ENCODE measurements at places on chromosomes 6 and 20.

DNA sequence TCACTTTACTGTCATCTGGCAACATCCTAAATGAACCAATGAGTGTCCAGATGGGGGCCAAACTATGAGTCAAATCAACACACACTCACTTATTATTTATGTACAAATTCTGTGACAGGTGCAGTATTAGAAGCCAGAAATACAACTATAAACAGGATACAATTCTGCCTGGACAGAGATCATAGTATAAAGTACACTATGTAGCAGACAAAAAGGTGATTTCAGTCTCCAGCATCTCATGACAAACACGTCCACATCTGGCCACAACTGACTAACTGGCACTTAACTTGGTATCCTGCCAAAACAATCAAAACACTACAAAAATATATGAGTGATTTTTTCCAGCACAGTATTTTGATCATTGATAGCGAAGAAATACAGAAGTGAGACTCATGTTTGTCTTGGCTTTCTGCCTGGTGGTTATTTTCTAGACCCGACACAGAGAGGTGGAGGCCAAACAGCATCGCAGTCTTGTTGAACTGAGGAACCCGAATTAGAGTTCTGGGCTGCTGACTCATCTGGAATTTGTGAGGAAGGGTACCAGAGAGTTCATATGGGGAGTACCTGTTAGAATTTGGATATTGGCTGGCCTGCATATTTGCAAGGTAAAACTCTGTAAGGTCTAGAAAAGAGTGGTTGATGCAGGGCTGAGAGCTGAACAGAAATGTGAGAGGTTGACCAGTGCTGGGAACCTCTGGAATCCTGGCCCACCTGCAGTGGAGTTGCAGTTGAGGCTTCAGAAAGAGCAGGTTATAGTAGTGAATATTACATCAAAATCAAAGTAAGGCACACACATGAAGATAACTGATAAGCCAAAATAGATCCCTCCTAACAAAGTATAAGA, 475.2 kb downstream of the PTPRT start:
- DNase-seq = no peak

GRCh38 chr20:2757001-2757400, 43.4 kb downstream of the CPXM1 start:
- no peak for DNase-seq

DNA sequence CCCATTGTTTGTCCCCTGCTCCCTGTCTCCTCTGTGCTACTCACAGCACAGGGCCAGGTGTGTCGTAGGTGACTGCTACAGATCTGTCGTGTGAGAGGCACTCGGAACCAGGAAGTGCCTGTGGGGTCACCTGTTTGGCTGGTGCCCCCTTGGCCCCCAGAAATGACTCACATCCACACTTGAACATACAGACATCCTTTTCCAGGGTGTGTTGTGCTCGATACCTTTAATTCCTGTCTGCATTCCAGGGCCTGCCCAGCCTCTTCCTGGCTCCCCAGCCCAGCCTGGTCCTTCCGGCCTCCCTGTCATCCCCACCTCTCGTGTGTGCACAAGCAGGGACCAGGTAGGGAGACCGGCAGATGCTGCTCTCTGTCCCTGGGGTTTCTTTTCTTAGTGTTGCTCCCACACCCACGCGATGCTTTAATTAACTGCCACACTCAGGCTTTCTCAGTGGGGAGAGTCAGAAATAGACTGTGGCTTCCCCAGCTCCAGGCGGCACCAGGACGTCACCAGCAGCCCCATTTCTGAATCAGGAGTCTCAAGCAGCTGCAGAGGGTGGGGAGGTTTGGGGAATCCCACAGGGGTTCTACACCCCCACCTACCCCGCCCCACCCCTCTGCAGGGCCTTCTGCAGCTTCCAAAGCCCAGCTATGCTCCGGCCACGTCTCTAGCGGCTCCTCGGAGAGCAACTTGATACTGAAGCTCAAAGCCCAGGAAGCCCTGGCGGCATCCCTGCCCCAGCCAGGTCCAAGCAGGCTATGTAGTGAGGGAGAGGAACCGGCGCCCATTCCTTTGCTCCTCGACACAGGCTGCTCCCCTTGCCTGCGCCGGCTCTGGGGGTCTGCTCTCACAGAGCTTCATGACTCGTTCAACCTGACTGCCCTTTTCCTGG, 102.2 kb downstream of the SYCP2 start:
- no peak for DNase-seq

DNA sequence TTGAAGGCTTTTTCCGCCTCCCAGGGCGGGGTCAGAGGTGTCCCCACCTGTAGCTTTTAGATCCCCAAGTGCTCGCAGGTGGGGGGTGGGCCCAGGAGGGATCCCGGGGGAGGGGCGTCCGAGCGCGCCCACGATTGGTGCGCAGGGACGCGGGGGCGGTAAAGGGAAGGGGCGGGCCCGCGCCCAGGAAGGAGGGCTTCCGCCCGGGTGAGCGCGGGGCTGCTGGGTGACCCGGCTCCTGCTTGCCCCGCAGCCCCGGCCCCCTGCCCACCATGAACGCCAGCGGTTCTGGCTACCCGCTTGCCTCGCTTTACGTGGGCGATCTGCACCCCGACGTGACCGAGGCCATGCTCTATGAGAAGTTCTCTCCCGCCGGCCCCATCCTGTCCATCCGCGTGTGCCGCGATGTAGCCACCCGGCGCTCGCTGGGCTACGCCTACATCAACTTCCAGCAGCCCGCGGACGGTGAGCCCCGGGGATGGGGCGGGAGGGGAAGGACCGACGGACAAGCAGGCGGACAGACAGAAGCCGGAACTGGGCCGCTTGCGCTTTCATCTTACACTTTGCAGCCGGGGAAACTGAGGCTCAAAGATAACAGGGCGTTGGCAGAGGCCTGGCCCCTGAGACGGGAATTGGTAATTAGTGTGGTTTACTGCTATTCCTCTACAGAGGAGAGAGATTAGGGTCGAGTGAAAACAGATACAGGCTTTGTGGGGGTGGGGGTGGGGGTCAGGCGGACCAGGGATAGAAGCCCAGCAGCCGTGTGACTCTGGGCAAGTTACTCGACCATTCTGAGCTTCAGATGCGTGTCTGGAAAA, at the start of gene PABPC1L:
Gene PABPC1L (plus strand): TSS at position 189 of the 818 bp plus-strand sequence. CDS start 84 bp downstream, at position 273.
- peak; percentile 22 for DNase-seq

- DNase-seq = no peak
These were observed 6.6 kb downstream of the MOG start for GRCh38 chr6:29663300-29664042.

DNA sequence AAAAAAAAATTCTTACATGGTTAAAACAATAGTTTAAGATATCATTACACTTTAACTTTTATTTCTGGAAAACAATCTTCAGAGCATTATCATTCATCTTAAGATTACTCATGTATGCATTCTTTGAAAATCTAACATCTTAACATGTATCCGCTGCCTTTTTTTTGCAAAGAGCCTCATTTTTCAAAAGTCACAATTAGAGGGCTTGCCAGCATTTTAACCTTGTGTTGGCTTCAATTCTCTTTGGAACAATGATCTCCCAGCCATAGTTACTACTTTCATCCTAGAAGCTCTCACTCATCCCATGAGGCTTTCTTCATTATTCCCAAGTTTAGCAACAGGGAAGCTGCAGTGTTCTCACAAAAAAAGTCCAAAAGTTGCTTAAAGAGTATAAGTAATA, 330.8 kb downstream of the BCKDHB start:
- no peak for DNase-seq

DNA sequence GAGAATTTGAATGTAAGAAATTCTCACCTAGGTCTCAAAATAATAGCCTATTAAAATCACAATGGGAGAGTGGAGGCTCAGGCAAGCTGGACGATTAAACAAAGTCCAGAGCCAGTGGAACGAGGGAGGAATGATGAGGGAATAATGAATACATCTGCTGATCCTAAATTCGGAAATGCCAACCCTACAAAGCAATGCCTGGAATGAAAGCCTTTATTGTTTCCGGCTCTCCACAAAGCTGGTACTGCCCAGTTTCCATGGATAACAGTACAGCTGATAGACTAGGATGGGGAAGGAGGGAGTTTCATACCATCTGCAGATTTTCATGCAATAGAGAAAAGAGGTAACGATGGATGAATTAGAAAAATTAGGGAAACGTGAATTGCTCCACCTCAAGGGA, 356.1 kb downstream of the CBLN4 start:
- DNase-seq = no peak

GRCh38 chr6:111837641-111838500, 35.4 kb downstream of the FYN start:
- DNase-seq = no peak

DNA sequence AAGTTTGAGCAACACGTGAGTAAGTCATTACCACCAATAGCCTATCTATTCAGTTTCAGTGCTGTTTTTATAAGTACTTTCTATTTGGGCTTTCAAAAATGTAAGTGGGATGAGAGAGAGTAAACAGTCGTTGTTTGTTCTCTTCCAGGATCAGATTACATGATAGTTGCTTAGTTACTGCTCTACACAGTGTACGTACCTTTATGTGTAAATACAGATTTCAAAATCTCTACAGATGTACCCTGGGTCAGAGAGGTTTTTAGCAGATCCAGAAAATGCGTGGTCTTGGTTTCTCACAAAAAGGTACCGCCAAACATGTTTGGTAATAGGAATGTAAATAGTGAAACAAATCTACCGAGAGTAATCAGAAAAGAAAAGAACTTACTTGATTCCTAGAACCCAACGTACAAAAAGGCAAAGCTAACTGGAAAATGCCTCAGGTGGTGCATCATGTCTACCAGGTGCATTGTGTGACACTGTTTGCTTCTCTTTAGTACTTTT, 421.1 kb downstream of the BCKDHB start:
- no peak for DNase-seq

- DNase-seq = no peak
These were observed 530.5 kb upstream of the PTCHD4 start for GRCh38 chr6:48641544-48641943.

GRCh38 chr20:47038566-47039560, 144.2 kb downstream of the EYA2 start:
- DNase-seq = no peak

GRCh38 chr6:44078827-44079671, 48.2 kb downstream of the MRPL14 start:
- DNase-seq = no peak

DNA sequence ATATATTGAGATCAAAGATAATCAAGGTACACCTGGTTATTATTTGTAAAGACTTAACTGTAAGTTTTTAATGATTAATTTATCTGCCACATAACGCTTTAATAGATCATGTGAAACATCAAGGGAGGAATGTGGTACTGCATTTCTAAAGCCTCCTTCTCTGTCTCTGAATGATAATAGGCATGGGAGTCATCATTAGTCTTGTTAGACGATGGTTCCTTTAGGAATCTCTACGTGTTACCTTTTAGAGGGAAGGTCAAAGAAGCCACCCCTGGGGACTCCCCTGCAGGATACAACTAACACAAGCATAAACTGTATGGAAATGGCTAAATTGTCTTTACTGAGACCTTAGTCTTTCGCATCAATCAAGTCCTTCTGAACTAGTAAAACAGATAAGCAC, 173.6 kb upstream of the MCHR2 start:
- no peak for DNase-seq

DNA sequence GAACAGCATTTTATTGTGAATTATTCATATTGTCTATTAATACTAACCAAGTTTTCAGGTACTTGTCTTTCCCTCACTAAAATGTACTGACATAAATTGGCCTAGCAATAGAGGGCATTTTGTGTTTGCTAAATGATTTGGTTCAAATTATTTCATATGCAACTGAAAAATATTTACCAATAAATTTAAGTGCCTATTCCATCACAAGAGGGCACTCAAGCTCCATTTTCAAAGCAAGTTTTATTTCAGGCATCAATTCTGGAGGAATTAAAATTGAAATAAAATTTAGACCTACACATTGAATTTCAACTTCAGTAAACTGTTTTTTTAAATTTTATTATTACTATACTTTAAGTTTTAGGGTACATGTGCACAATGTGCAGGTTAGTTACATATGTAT, 114.3 kb upstream of the SYNCRIP start:
- no peak for DNase-seq

DNA sequence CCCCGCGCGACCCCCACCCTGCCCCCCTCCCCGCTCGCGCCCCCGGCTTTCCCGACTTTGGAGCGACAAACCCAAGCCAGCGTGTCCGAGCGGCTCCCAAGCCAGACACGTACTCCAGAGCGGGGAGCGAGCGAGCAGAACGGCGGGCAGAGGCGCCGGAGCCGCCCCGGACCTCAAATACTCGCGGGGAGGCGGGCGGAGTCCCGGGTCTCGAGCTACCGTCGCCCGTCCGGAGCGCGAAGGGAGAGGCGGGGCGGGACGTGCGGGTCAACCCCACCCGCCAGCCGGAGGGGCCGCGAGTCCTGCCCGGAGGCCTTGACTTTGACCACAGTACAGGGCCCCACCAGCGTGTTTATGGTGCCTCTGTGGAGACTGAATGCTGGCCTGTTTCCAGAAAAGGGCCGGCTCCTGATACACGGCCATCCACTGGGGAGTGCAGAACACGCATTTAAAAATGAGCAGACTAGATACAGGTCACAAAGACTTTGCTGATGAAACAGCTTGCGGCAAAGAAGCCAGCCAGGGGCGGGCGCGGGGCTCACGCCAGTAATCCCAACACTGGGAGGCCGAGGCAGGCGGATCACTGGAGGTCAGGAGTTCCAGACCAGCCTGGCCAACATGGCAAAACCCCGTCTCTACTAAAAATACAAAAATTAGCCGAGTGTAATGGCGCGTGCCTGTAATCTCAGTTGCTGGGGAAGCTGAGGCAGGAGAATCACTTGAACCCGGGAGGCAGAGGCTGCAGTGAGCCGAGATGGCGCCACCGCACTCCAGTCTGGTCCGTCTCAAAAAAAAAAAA, at the start of gene SERPINB6:
Gene SERPINB6 (minus strand): TSS at position 148 of the 799 bp plus-strand sequence. CDS start 12,235 bp downstream, outside the sequence.
- no peak for DNase-seq

- DNase-seq = no peak
These were observed 777.5 kb downstream of the MAFB start for GRCh38 chr20:39911497-39911896.

GRCh38 chr20:41007481-41007880, 21.1 kb upstream of the TOP1 start:
- DNase-seq = no peak

DNA sequence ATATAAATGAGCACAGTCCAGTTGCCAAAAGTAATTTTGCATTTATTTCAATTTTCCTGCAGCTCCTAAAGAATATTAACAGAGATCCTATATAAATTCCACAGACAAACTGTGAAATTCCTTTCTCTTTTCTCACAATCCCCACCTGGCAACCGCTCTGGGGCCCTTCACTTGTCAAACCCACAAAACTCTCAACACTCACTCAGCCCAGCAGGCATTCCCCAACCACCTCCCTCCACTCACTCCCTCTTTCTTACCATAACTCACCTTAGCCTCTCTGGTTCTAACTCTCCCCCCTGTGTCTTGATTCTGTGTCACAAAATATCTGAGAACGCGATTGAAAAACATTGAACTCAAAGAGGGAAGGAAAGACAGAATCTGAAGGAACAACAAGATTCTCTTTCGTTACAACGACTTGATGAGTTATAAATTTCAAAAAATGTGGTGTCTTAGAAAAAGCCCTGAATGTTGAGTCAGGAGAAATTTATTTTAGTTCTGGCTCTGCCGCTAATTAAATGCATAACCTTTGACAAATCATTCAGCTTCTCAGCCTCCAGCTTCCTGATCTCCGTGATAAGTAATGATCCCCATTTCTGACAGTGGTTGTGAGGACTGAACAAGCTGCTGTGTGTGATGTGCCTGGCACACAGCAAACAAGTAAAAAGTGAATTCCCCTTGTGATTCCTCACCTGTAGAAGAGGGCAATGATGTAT, 87.9 kb downstream of the UNC5CL start:
- DNase-seq = no peak

- DNase-seq = no peak
These were observed 80.7 kb downstream of the TRMT11 start for GRCh38 chr6:126067073-126067472.

All from activated naive CD4-positive, alpha-beta T cell (primary cell).